Stimulated activated CD8-positive, alpha-beta memory T cell treated with anti-CD3 and anti-CD28 coated beads, Interleukin-7, amount 100 ng/mL, for 1 hour (primary cell): ENCODE measurements at places on chromosomes 4 and X.

GRCh38 chrX:133265331-133265730 lies 47.2 kb upstream of the TFDP3 start:
- DNase-seq, result no peak

DNA sequence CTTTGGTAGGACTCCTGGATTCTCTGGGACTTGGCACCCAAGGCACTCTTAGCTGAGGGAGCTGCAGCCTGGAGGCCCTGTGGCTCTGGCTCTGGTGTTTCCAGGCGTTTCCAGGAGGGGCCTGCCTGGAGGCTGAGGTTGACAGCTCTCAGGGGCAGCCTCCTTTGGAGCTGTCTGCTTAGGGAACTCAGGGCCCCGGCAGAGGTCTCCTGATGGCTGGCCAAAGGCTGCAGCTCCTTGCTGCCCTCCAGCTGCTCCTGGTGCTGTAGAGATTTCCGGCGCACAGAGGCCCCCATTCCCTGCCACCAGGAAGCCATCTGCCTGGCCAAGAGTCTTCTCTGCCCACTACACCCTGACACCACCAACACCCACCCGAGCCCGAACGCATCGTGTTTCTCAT lies 25.3 kb upstream of the ARHGEF38 start:
- DNase-seq, result no peak

DNA sequence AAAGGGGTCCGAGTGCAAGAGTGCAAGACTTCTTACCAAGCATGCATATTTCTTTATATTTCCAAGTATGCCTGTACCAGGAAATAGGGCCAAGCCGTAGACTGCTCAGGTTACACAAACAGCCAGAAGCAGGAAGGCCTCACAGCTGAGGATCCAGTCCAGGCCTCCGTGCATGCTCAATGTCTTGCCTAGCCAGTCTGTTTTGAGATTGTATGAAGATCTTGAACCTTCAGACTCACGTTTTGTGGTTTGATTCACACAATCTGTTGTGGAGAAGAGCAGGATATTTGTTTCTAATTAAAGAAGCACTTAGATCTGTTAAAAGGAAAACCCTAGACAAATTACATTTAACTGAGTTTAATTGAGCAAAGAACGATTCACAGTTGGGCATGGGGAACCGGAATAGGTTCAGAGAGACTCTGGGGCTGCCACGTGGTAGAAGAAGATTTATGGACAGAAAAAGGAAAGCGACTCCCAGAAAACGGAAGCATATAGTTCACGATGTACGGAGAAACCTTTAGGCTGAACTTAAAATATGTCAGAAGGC lies 1.2 kb downstream of the MGST2 start:
- no peak for DNase-seq

- DNase-seq, result no peak
Measured at GRCh38 chr4:165844161-165844560, 28.9 kb upstream of the TLL1 start.

- no peak for DNase-seq
Measured at GRCh38 chr4:73864961-73865360, 4.2 kb upstream of the CXCL1 start.

DNA sequence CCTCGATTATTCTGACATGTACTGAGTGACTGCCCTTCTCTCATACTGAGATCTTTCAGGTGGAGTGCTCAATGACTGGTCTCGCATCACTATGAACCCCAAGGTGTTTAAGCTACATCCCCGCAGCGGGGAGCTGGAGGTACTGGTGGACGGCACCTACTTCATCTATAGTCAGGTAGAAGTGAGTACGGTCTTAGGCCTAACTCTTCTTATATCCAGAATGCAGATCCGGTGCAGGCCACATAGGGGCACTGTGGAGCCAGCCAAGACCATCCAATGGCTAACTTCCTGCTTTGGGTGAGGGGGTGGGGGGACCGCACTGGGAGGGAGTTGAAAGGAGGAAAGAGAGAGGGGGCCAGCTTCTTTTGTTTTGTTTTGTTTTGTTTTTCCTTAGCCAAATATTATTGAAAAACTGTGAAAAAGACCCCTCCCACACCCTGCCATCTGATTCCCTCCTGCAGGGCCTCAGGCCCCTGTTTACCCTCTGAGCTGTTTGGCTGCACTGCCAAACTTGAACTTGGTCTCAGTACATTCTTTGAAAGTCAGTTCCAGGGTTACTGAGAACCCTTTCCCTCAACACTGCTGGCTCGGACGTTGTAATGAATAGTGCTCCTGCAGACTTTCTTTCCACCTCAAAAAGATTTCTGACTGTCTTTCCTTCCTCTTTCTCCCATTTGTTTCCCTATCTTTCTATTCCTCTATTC lies 16.2 kb downstream of the AWAT2 start:
- DNase-seq, result no peak
